Left cardiac atrium (tissue), 4 donors: ENCODE measurements at places on chromosomes 4 and X. TPM values are rescaled to one million over a fixed set of nuclear protein-coding genes. Genes with fewer than 3 reads are reported as not detected.

The RAB9B gene
- 21.4 TPM for total RNA-seq

The RS1 gene
- total RNA-seq: not detected

GRCh38 chr4:48699475-48699874 lies 80.6 kb downstream of the FRYL start:
- DNase-seq: no peak

DNA sequence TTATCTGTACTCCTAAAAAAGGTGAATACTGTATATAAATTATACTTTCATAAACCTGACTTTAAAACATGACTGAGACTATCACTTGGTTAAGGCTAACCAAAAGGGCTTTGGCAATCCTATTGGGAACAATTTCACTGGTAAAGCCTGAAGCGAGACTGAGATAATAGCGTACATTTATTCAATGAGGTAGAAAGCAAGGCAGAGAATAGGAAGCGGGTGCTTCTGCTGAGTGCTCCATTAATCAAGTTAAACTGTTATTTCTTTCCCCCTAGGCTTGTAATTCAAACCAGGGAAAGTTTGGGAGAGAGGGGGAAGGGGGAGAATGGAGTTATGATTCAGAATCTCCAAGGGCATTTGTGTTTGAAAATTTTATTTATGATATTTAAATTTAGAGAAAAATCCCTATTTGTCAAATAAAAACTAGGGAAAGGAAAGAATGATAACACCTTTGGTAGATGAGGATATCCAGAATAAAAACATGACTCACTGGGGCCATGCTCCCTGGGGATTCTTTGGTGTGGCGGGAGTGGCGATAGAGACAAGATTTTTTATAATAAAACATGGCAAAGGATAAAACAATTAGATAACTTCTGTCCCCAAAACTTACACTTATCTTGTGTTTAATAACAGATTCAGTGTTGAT lies 34.6 kb upstream of the SORBS2 start:
- no peak for DNase-seq

DNA sequence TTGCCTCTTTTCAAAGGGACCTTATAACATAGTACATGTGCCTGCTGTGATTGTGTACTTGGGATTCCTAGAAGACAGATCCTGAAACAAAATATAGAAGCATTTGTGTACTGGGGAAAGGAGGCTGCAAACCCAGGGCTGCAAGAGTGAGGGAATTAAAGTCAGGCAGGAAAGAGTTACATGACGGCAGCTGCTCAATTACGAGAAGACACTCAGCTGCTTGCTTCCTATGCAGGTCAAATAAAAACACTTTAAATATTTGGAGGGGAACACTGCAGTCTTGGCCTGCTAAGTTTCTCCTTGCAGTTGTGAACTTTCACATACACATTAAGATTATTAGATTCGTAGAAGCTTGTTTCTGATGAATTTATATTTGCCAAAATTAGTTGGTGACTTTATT lies 191.9 kb upstream of the CXCL13 start:
- no peak for DNase-seq

DNA sequence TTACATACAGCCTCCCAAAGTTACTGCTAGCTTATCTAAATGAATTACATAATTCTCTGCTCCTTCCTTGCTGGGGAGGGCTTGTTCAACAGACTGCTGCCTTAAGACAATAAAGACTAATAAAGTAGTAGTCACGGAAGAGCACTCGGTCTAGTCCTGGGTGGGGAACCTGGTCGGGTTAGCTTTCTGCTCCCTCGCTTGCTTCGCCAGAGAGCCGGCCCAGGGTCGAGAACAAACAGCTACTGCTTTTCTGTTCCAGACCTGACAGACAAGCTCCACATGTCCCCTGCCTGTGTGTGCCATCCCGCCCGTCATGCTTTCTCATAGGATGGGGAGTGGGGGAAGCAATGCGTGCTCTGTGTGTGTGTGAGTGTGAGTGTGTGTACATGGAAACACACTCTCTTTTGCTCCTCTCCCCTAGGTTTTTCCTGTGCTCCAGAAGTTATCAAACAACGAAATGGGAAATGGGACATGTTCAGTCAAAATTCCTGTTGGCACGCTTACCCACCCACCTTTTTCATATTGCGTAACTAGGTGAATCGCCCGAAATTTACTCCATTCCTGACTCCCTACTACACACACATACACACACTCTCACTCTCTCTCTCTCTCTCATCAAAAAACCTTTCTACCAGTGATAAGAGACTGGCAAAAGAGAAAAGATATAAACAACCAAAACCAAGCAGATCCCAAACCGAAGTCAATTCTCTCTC lies 1.3 kb downstream of the NPY1R start:
- no peak for DNase-seq

DNA sequence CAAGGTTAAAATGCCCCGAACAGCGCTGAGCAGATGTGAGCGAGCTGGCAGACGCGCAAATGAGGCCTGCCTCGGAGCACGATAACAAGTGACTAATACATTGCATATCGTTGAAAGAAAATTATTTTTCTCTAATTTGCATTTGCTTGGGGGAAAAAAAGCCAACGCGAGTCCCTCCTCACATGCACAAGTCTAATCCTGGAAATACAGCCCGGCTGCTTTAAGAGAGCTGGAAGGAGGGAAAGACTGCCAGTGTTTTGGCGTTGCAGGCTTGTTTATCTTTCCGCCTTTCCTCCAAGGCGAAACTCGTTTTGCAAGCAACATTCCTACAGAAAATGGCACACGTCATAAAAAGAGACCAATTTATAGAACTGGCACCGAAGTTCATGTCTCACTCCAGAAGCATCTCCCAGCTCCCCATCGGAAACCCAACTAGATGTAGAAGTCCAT lies 12.6 kb downstream of the BCOR start:
- no peak for DNase-seq

DNA sequence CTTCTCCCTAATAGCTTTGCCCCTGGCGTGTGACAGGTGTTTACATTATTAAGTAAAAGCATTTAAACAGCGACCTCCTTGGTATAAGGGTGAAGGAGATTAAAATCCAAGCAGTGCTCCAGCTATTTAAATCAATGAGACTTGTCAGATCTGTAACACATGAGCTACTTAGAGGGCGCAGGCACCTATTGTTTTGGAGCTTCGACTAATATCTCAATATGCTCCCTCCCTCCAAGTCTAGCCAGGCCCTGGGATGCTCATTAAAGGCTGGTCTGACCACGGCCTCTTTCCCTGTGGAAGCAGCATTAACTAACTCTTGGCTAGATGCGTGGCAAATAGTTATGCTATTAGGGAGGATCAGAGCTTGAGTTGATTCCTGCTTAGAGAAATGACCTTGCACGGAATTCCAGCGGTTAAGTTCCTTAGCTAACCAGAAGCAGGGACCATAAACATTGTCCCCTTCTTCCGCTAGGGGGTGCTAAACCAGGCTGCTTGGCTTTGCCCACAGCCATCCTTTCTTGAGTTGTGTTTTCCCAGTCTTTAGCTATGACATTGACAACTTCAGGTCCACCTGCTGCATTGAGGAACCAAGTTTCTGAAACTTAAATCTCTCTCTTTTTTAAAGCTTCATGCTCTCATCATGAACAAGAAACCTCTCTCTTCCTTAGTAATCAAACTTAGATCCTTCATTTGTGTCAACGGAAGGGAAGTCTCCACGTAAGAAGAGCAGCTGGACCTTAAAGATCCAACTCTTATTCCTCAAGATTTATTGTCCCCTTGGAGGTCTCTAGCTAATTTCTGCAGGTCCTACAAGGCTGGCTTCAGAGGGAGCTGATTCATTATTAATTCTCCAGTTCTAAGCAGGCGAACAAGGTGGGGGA lies 80.7 kb upstream of the IGFBP7 start:
- DNase-seq: no peak

DNA sequence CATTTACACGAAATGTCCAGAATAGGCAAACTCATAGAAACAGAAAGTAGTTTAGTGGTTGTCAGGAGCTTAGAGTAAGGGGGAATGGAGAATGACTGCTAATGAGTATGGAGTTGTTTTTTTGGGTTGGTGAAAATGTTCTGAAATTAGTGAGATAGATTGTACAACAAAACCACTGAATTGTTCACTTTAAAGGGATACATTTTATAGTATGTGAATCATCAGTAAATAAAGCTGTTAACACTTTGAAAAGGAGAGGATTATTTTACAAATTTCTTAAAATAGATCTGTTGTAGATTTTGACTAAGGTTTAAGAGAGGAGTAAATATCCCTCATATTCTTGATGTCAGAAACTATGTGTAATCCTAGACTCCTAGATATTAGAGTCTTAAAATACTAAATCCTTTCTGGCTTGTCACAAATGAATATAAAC lies 82.7 kb downstream of the RAPGEF2 start:
- no peak for DNase-seq

DNA sequence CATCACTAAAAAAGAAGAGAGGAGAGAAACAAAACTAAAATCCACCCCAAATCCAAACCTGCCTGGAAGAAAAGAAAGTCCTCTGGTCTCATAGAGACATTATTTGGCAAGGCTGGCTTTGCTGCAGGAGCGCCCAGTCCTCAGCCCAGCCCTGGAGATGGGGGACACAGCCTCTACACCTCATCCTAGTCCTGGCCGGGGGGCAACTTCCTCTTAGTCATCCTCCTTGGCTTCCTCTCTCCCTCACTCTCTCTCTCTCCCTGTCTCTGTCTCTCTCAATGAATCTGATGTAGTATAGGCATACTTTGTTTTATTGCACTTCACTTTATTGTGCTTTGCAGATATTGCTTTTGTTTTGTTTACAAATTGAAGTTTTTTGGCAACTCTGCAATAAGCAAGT lies 55.8 kb upstream of the MAGEB10 start:
- no peak for DNase-seq

- DNase-seq: no peak
These were observed 353.6 kb upstream of the RPS6KA3 start for GRCh38 chrX:20620306-20620705.
